ENCODE measurements at places on chromosomes 3 and 15.

GRCh38 chr3:48215019-48215418, 8.3 kb upstream of the CAMP start:
- no peak for DNase-seq

- no peak for DNase-seq
Measured at GRCh38 chr3:171178714-171179113, 152.2 kb upstream of the SLC2A2 start.

DNA sequence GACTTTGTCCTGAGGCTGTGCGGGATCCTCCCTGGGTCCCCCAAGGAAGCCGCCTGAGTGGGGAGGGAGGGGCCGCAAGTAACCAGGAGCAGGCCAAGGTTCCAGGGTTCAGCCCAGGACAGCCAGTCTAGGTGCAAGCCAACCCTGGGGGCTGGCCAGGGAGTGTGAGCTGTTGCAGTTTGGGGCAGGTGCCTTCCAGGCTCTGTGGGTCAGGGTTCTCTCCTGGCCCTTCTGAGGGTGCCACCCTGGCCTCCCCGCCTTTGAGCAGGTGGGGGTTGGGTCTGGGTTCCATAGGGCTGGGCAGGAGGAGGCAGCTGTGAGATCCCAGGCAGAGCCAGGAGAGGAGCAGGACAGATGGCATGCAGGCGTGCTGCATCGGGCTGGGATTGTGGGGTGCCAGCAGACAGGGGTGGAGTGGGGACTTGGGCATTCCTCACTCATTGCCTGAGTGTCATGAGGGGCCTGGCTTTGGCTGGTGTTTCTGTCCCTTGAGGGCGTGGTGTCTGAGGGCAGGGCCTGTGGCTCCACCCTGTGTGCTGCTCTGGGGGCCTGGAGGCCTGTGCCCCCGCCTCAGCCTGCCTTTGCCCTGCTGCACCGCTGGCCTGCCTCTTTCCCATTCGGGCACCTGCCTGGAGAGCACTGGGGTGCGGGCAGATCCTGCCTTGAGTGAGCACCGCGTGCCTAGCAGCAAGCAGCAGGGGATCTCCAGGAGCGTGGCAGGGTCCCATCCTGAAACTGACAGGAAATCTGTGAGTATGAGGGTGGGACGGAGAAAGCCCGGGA, 18.4 kb downstream of the KLF13 start:
- no peak for DNase-seq

GRCh38 chr15:78618490-78618934, 2.3 kb downstream of the CHRNA3 start:
- DNase-seq, result peak; percentile 67

DNA sequence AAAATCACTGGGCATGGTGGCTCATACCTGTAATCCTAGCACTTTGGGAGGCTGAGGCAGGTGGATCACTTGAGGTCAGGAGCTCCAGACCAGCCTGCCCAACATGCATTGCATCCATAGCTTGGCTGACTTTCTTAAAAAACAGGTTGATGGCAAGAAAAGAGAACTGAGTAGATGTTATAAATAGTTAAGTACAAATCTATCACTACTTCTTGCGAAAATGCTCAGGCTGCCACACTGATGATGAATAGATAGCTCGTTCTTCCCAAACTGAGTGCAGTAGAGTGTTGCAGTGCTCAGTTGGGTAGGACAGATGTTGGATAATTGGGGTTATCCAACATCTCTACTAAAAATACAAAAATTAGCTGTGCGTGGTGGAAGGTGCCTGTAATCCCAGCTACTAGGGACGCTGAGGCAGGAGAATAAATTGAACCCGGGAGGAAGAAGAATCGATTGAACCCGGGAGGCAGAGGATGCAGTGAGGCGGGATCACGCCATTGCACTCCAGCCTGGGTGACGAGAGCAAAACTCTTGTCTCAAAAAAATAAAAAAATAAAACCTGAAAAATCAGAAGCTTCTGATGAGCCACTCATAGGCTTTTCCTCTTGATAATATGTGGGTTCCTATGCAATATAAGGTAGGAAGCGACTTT, 1.2 kb downstream of the BTLA start:
- no peak for DNase-seq

DNA sequence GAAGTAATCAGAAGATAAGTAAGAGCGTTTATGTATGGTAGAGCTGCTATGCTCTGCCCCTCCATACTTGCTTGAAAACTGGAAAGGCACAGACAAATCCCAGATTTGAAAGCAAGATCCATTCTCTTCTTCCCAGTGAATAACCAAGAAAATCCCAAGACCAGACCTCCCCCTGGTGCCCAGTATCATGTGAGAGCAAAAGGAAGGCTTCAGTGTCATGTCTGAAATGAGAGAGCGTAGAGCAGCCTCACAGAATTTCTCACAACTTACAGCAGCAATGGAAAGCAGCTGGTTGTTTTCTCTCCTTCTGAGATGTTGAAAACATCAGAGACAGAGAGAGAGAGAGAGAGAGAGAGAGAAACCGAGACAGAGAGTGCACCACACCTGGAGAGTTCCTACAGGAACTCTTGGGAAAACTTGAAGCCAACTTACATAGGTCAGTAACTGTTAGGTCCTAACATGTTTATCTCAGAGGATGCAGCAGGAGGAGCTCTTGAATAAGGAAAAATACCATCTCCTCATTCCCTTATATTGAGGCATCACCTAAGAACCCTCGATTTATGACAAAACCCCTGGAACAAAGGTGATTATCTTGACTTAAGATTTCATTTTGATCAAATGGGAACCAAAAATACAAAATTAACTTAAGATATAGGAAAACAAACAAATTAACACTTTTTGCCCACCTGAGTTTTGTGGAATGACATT, 273.3 kb downstream of the NSUN3 start:
- no peak for DNase-seq

Data from stimulated activated CD4-positive, alpha-beta T cell treated with anti-CD3 and anti-CD28 coated beads, Interleukin-1b, Interleukin-23, amount 100 ng/mL, for 4 hours (primary cell).